ENCODE measurements at places on chromosomes 6 and 20.

DNA sequence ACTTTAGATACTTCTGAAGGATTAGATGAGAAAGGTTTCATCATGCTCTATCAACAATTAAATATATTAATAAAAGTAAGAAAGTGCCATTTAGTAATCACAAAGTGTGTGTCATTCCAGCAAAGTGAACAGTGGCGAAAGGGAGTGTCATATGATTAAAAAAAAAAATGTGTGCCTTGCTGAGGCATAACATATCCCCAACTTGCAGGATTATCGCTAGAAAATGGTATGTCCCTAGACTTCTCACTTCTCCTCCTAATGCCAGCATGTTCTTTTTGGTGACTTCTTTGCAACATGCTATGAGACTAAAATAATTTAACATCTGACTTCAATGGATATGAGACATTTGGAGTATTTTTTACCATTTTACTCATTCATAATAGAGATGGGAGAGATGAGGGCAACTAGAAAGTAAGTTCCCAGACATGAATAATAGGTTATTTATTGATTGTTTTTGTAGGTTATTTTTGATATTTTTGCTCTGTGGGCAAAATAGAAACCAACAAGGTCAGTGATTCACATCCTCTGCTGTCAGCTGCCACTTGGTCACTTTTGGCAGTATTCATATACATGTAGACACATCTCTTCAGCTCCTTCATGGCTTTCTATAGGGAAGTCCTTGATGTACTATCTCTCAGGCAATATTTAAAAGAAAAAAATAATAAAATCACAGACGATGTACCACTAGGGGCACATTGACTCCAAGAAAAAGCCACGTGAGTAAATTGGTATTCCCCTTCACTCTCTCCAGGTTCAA lies 370.1 kb downstream of the BMP2 start:
- DNase-seq: no peak

DNA sequence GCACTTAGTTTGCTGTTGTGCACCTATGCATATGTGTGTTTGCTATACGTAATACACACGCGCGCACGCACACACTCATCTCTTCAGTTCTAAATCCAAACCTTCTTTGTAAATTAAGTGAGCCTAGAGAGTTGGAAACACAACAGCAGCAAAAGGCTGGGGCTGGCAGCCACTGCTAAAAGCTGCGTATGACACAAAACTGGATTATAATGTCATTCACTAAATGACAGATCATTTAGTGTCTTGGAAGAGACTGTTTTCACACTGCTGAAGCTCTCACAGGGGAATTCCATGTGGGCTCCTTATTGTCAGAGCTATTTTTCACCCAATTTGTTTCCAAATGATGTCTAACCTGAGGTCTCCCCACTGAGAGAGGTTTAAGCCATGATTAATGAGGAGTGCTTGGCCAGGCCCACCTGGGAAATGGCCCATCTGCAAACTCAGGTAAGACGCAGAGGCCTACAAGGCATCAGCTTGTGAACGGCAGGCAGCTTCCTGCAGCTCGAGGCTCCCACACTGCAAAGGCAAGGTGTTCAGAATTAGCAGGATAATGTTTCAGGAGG lies 94.2 kb downstream of the OLIG3 start:
- DNase-seq: no peak

- peak; percentile 46 for DNase-seq
These were observed 191.0 kb upstream of the SNX9 start for GRCh38 chr6:157631838-157632614.

GRCh38 chr20:46144432-46145025 lies 26.4 kb downstream of the CD40 start:
- no peak for DNase-seq

DNA sequence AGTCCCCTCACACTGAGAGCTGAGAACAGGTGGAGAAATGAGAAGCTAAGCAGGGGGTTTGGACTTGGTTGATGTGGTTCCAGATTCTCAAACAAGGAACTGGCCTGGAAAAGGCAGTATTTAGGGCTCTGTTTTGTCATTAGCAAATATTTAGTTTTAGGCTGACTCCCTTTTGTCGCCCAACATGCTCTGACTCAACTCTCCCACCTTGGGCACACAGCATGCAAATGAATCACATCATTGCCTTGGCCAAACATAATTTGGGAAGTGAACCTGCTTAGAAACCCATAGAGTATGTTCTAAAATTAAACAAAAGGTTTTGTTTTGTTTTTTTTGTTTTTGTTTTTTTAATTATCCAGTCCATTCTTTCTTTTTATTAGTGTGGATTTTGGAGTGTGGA lies 9.5 kb upstream of the UQCC2 start:
- no peak for DNase-seq

- DNase-seq: no peak
These were observed 127.9 kb downstream of the SLC23A2 start for GRCh38 chr20:4873396-4873795.

- DNase-seq: no peak
These were observed 94.9 kb downstream of the OGFRL1 start for GRCh38 chr6:71383476-71383875.

DNA sequence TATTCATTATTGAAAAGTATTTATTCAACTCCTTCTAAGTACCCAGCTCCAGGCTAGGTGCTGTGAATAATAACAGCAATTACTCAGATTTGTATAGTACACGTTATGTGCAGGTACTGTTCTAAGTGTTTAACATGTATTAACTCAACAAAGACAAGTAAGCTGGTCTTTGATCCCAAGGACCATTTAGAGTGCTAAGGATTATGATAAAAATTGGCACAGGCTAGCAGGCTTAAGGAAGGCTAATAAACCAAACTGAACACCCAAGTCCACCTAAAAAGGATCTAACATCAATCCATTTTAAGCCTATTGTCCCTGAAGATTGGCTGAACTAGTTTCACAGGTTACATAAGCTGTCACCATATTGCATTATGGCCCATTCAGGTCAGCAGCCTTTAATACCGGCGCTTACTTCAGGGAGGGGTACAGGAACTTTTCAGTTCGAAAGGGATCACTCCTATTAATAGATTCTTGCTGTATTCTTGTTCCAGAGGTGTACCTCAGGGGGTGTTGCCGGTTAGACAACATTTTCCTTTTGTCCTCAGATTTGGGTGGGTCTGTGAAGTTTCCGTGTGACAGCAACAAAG lies 99.0 kb upstream of the GMDS start:
- DNase-seq: no peak

- no peak for DNase-seq
These were observed 28.3 kb downstream of the PXDC1 start for GRCh38 chr6:3723251-3723650.

DNA sequence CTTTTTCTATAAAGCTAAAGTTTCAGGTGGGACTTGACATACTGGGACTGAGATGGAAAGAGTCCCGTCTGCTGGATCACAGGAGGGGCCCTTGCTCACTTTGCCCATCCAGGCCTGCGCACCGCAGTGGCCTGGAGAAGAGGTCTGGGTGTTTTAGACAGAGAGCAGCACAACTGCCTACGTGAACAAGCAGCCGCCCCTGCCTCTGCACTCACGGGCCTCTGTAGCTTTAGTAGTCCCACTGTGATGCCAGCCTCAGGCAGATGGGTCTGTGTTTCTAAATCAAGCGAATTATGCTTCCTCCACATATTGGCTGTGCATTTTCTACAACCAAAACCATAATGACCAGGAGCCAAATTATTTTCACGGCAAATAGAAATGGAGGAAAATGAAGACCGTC lies 184.8 kb upstream of the FOXQ1 start:
- DNase-seq: no peak

GRCh38 chr20:36605399-36606157 lies at the start of gene RAB5IF:
Gene RAB5IF (plus strand): TSS chr20:36605779. CDS start chr20:36605952, 173 bp downstream.
- DNase-seq: peak; percentile 99

GRCh38 chr6:7202950-7203349 lies 95.2 kb downstream of the RREB1 start:
- no peak for DNase-seq

- no peak for DNase-seq
These were observed 2.8 kb downstream of the SPO11 start for GRCh38 chr20:57332105-57333089.

- DNase-seq: no peak
These were observed 6.0 kb upstream of the LKAAEAR1 start for GRCh38 chr20:64090165-64090564.

DNA sequence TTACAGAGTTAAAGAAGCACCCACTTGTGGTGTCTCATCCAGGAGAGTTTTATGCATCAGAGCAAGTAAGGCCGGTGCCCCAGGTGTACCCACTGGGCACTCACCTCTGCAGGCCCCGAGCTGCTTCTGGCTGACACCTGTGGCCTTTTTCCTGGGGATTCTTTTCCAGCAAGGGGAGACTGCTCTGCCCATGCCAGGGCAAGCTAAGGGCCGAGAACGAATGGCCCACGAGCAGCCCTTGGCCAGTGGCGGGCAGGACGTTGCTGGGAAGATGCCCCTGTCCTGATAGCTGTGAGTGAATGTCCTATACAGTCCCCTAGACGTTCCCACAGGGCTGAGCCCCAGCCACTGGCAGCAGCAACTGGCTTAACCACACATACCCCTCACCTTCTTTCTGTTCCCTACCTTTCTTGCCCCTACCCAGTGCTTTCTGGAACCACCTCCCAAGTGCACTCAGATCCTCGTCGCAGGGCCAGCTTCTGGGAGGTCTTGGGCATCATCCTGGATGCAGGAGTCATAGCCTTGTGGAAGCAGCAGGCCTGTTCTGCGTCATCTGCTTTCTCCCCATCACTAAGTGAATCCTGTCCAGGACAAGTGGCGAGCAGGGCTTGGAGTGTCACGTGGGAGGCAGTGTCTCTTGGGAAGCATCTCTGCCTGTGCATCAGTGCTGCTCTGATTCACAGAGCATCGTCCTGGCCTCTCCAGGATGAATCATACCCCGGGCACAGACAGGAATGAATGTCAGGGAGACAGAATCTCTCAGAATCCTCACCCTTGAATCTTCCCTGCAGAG lies 32.5 kb downstream of the SYNDIG1 start:
- DNase-seq: peak; percentile 15

Data from fibroblast of villous mesenchyme (primary cell).